CD4-positive, alpha-beta T cell (primary cell): ENCODE measurements at places on chromosomes 3 and 15. TPM values are rescaled to one million over a fixed set of nuclear protein-coding genes. Genes with fewer than 3 reads are reported as not detected.

Gene AMIGO3
- total RNA-seq, result 1.3 TPM

DNA sequence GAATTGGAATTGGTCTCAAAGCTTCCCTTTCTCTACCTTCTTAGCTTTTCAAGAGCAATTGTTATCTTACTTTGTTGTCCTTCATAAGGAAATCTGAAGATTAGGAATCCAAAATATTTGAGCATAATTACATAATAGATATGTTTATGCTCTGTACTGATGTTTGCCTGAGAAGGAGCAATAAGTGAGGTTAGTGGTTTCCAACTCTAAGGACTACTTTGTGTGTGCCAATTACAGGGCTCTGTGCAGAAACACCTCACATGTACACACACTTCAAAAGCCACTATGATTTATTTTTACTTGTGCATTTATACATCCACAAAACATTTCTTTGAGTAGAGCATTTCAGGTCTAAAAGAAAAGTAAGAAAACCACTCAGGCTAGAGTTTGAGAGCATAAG lies 49.9 kb downstream of the MME start:
- H3K36me3 ChIP-seq, result no peaks in the 10 kb centered on the region
- no peaks in the 10 kb centered on the region for H3K4me1 ChIP-seq
- DNase-seq, result no peak
- no peak overlapping the region for H3K4me3 ChIP-seq
- no peaks in the 10 kb centered on the region for H3K27me3 ChIP-seq
- no peak overlapping the region for H3K27ac ChIP-seq

GRCh38 chr3:186613637-186614265 lies 891 bp downstream of the AHSG start:
- no peaks in the 10 kb centered on the region for H3K36me3 ChIP-seq
- no peaks in the 10 kb centered on the region for H3K27me3 ChIP-seq
- H3K4me1 ChIP-seq, result peaks cover 19% of the 10 kb centered on the region
- H3K27ac ChIP-seq, result no peak overlapping the region

DNA sequence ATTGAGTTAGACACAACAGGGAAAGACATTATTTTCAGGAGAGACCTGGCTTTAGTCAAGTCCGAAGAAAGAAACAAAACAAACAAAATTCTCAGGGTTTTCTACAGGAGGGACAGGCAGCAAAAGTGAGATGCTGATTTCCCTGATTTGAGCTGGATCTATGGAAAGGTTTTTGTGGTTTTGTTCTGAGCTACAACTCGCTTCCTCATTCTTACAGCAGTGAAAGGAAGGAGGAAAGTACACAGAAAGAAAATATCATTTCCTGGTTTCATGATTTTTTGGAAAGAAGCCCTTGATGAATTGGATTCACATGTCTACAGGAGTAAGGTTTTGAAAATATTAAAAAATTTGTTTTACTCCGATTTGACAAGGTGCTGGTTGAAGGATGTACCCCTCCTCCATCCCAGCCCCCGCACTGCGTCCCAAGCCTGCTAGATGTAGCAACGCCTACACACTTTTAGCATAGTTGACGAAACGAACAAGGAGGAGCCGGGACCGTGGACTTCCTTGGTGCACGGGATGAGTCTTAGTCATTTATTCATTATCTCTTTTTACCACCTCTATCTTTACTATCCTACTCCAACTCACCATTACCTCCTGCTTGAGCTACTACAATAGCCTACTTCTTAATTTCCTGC lies 10.8 kb downstream of the PRICKLE2 start:
- no peaks in the 10 kb centered on the region for H3K27me3 ChIP-seq
- no peaks in the 10 kb centered on the region for H3K4me1 ChIP-seq
- no peak for DNase-seq
- no peaks in the 10 kb centered on the region for H3K36me3 ChIP-seq
- H3K4me3 ChIP-seq, result no peak overlapping the region

DNA sequence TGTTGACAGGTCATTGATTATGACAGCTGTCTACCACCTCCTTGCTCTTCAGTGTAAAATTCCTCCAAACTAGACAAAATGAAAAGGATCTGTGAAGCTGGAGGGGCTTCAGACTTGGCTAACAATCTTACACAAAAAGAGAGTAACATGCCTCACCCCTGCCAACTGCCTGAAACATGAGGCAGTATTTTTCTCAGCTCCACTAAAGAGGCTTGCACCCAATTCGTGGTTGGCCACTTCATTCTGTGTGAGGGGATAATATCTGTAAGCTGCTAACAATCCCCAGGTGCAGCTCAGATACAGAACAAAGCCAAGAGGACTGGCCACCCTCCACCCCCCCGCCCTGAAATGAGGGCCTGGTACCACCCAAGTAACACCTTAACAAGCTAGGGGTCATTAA lies 2.8 kb downstream of the MB21D2 start:
- no peak overlapping the region for H3K27ac ChIP-seq
- H3K4me1 ChIP-seq, result peaks cover 30% of the 10 kb centered on the region
- H3K4me3 ChIP-seq, result no peak overlapping the region
- peaks cover 18% of the 10 kb centered on the region for H3K27me3 ChIP-seq

Gene RAD51
- total RNA-seq, result 1.5 TPM

Gene SQOR
- 14.0 TPM for total RNA-seq

- no peaks in the 10 kb centered on the region for H3K27me3 ChIP-seq
- H3K4me1 ChIP-seq, result no peaks in the 10 kb centered on the region
- no peak for DNase-seq
- no peak overlapping the region for H3K4me3 ChIP-seq
Observed at GRCh38 chr15:70160803-70161565, 63.3 kb upstream of the TLE3 start.

Gene FAM81A
- not detected for total RNA-seq

GRCh38 chr3:72722930-72723726 lies 125.1 kb downstream of the SHQ1 start:
- no peak overlapping the region for H3K4me3 ChIP-seq
- no peaks in the 10 kb centered on the region for H3K27me3 ChIP-seq
- H3K27ac ChIP-seq, result no peak overlapping the region
- no peaks in the 10 kb centered on the region for H3K4me1 ChIP-seq
- no peak for DNase-seq

- no peaks in the 10 kb centered on the region for H3K27me3 ChIP-seq
- peak; percentile 13 for DNase-seq
- H3K27ac ChIP-seq, result peak overlapping the region; percentile 93
- H3K36me3 ChIP-seq, result no peaks in the 10 kb centered on the region
Observed at GRCh38 chr15:63833021-63833696, 589 bp downstream of the HERC1 start.

Gene MAP1A
- 1.2 TPM for total RNA-seq

DNA sequence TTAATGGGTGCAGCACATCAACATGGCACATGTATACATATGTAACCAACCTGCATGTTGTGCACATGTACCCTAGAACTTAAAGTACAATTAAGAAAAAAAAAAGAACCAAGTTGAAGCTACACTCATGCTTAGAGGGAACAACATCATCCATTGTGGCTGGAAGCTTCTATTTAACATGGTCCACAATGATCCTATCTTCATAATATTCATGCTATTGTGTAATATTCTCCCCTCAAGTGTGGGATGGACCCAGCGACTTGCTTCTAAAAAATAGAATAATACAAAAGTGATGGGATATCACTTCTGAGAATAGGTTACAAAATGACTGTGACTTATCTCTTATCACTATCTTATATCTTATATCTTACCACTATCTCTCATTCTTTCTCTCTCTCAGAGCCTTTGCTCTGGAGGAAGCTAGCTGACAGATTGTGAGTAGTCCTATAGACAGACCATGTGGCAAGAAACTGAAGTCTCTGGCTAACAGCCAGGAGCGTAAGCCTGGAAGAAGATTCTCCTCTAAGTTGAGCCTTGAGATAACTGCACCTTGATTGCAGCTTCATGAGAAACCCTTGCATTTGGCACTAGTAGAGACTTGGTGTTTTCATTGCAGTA lies 198.5 kb upstream of the MRPL3 start:
- no peak overlapping the region for H3K27ac ChIP-seq
- H3K36me3 ChIP-seq, result no peaks in the 10 kb centered on the region
- no peak overlapping the region for H3K4me3 ChIP-seq

Gene GABPB1
- total RNA-seq, result 25.7 TPM

Gene GCSAM
- 6.8 TPM for total RNA-seq

Gene ANKUB1
- not detected for total RNA-seq

- DNase-seq, result no peak
- H3K36me3 ChIP-seq, result no peaks in the 10 kb centered on the region
- H3K4me1 ChIP-seq, result no peaks in the 10 kb centered on the region
- no peak overlapping the region for H3K4me3 ChIP-seq
- no peaks in the 10 kb centered on the region for H3K27me3 ChIP-seq
Observed at GRCh38 chr15:37032091-37032775, 68.1 kb downstream of the MEIS2 start.

Gene KNL1
- total RNA-seq, result 0.69 TPM

DNA sequence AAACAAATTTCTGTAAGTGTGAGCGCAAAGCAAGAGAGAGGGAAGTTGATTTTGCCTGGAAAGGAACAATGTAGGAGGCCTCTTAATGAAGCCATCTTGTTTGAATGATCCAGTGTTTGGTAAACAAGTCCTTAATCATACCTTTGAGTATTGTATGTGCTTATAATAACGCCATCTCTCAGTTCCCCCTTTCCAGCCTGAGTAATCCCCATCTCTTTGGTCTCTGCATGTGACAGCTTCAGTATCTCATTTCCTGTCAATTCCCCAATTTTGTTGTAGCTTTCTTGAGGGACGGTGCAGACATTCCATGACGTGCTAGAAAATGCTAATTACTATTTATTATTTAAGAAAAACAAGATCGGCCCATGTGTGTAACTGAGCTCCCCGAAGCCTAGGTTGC lies 349.3 kb upstream of the NR2F2 start:
- no peak overlapping the region for H3K4me3 ChIP-seq
- H3K4me1 ChIP-seq, result no peaks in the 10 kb centered on the region
- H3K27me3 ChIP-seq, result no peaks in the 10 kb centered on the region
- H3K36me3 ChIP-seq, result no peaks in the 10 kb centered on the region
- DNase-seq, result no peak

Gene XCR1
- total RNA-seq, result 0.20 TPM

DNA sequence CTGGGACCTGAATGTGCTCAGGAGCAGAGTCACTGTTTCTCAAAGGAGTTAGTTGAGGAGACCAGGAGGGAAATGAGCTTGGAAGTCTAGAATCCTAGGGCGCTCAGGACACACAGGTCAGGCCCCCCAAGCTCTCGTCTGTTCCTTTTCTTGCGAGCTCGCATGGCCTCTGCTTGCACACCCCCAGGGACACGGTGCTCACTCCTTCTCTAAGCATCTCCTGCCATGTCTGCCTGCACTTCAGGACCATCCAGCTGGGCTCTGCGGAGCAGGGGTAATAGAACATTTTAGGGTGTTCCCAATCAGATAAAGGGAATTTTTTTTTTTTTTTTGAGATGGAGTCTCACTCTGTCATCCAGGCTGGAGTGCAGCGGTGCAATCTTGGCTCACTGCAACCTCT lies 213.2 kb downstream of the XXYLT1 start:
- no peaks in the 10 kb centered on the region for H3K36me3 ChIP-seq
- no peaks in the 10 kb centered on the region for H3K4me1 ChIP-seq
- no peak for DNase-seq
- H3K27me3 ChIP-seq, result peaks cover 2% of the 10 kb centered on the region
- no peak overlapping the region for H3K27ac ChIP-seq

- no peaks in the 10 kb centered on the region for H3K4me1 ChIP-seq
- no peaks in the 10 kb centered on the region for H3K36me3 ChIP-seq
- no peaks in the 10 kb centered on the region for H3K27me3 ChIP-seq
- no peak overlapping the region for H3K4me3 ChIP-seq
Observed at GRCh38 chr3:111080413-111080812, 8.8 kb downstream of the NECTIN3 start.

- DNase-seq, result no peak
- peaks cover 99% of the 10 kb centered on the region for H3K27me3 ChIP-seq
- no peak overlapping the region for H3K27ac ChIP-seq
- no peaks in the 10 kb centered on the region for H3K36me3 ChIP-seq
- H3K4me3 ChIP-seq, result no peak overlapping the region
Observed at GRCh38 chr15:89406940-89407607, 72.5 kb upstream of the POLG start.

DNA sequence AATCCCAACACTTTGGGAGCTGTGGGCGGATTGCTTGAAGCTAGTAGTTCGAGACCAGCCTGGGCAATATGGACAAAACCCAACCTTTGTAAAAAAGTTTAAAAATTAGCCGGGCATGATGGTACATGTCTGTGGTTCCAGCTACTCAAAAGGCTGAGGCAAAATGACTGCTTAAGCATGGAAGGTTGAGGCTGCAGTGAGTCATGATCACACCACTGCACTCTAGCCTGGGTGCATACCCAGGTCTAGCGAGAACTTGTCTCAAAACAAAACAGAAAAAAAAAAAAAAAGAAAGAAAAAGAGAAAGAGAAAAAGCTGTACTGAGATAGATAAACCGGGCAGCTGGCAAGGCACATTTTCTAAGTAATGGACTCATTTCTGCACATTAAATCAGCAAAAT lies 10.6 kb downstream of the ARPP19 start:
- no peaks in the 10 kb centered on the region for H3K27me3 ChIP-seq
- H3K36me3 ChIP-seq, result peaks cover 43% of the 10 kb centered on the region
- H3K4me1 ChIP-seq, result peaks cover 18% of the 10 kb centered on the region
- no peak overlapping the region for H3K4me3 ChIP-seq

- DNase-seq, result no peak
- no peak overlapping the region for H3K4me3 ChIP-seq
- H3K27me3 ChIP-seq, result no peaks in the 10 kb centered on the region
- H3K36me3 ChIP-seq, result no peaks in the 10 kb centered on the region
- peaks cover 17% of the 10 kb centered on the region for H3K4me1 ChIP-seq
- H3K27ac ChIP-seq, result no peak overlapping the region
Observed at GRCh38 chr15:43325039-43325684, 5.2 kb downstream of the LCMT2 start.
